ENCODE measurements at places on chromosomes 4 and X.

GRCh38 chrX:135307171-135307570, 2.1 kb upstream of the ETDC start:
- no peak for DNase-seq

DNA sequence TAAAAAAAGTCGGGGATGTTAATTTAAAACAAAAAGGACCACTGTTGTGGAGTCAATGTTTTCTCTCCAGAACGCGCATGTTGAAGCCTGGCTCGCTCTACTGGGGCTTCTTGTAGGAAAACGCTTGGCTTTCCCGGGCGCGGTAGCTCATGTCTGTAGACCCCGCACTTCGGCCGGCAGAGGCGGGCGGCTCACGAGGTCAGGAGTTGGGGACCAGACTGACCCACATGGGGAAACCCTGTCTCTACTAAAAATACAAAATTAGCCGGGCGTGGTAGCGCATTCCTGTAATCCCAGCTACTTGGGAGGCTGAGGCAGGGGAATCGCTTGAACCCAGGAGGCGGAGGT, 15.6 kb downstream of the NELFA start:
- no peak for DNase-seq

- DNase-seq = no peak
These were observed 136.5 kb downstream of the KDM6A start for GRCh38 chrX:45009371-45010000.

DNA sequence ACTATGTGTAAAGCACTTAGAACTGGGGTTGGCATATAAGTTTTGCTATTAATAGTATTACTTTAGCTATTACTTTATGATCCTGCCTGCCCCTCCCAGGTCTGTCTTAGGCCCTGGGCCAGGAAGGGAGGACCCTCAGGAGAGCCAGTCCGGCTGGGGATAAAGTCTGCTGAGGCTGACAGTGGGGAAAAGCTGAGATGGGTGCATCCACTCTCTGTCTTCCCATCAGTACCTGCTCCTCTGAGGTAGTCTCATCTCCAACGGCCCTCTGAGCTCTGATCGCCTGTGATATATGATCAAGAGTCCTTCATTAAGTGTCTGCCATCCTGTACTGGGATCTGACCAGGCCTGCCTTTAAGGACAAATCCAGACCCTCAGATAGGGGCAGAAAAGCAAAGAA, 156.5 kb upstream of the PJA1 start:
- no peak for DNase-seq

GRCh38 chr4:120049732-120050494, 16.7 kb downstream of the MAD2L1 start:
- peak; percentile 61 for DNase-seq

GRCh38 chr4:1978741-1979476, 29.9 kb downstream of the NELFA start:
- no peak for DNase-seq

- no peak for DNase-seq
These were observed 81.8 kb upstream of the JADE1 start for GRCh38 chr4:128727658-128728057.

DNA sequence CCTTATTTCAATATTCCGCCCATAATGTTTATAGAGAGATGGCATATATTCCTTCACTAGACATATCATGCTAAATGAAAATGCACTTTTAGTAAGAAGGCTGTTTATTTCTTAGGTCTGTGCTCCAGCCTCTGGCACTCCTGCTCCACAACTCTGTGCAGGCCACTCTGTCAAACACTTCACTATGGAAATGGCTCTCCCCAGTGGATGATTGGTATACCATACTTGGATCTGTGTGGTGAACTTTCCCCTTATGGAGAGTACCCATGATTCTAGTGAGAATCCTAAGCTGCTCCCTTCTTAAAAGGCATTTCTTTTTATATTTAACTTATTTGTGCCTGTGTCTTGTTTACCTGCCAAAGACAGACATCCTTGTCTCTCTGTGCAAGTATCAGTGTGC, 480.1 kb upstream of the GALNT7 start:
- DNase-seq = no peak

DNA sequence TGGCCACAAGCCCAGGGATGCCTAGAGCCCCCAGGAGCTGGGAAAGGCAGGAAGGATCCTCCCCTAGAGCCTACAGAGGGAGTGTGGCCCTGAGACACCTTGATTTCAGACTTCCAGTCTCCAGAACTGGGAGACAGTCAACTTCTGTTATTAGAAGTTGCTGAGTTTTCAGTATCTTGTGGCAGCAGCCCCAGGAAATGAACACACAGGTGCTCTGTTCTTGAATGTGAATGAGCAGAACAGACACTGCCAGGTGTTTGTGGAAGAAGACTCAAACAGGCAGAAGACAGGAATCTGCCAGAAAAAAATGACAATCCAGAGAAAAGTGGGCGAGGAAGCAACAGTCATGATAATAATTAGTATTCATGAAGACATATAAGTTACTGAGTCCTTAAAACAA, 64.5 kb upstream of the STS start:
- no peak for DNase-seq
